Activated T-cell treated with anti-CD3 and anti-CD28 coated beads for 4 hours (primary cell): ENCODE measurements at places on chromosomes 7 and 10.

- no peak for DNase-seq
These were observed 401.9 kb downstream of the THSD7A start for GRCh38 chr7:11430112-11430511.

GRCh38 chr10:23013581-23014335, 81.6 kb upstream of the MSRB2 start:
- no peak for DNase-seq

DNA sequence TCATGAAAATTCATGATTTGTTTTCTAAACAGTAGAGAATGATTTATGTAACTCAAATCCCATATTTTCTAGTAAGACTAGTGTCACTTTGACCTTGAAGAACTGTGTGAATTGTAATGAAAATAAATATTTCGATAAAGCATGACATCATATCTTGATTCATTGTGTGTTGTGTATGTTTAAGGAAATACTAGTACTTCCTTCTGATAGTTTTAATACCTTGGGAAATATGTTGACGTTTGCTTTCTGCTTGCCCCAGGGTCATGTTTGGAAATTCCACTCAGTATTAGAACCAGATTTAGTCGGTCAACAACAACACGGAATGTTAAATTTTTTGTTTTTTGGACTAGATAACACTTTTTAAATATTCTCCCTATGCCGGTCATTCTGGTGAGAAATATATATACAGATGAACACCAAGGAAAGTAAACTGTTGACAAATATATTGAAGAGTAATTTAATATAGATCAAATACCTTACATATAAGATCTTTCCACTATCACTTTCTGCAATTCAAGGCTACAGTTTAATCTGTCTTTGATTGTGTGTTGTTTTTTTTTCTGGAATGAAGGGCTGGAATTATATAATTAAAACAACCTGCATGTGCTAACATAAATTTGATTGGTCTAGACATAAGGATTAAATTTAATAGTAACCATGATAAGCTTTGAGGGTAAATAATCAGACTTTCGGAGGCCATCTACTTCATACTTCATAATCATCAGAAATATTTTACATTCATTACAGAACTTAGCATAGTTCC, 126.2 kb downstream of the MDFIC start:
- DNase-seq, result no peak

- DNase-seq, result no peak
These were observed 28.1 kb downstream of the MCU start for GRCh38 chr10:72719941-72720592.

DNA sequence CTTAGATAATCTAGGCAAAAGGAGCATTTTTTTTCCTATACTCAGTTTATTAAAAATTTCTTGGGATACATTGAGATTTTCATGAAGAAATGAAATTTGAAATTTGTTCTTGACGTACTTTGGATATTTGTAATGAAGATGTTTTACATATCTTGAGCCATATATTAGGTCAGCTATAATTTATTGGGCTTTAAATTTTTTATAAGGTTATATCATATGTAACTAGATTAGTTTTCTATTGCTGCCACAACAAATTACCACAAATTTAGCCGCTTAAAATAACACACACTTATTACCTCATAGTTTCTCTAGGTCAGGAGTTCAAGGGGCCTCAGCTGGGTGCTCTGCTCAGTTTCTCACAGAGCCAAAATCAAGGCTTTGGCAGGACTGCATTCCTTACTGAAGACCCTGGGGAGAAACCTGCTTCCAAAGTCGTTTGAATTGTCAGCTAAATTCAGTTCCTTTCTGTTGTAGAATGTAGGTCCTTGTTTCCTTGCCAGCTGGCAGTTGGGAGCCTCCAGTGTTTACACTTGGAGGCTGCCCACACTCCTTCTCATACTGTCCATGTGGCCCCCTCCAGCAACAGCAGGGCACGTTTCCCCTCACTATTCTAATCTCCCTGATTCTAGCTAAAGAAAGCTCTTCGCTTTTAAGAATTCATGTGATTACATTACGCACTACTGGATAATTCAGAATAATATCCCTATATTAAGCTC, 42.6 kb upstream of the DNAH11 start:
- DNase-seq, result no peak

DNA sequence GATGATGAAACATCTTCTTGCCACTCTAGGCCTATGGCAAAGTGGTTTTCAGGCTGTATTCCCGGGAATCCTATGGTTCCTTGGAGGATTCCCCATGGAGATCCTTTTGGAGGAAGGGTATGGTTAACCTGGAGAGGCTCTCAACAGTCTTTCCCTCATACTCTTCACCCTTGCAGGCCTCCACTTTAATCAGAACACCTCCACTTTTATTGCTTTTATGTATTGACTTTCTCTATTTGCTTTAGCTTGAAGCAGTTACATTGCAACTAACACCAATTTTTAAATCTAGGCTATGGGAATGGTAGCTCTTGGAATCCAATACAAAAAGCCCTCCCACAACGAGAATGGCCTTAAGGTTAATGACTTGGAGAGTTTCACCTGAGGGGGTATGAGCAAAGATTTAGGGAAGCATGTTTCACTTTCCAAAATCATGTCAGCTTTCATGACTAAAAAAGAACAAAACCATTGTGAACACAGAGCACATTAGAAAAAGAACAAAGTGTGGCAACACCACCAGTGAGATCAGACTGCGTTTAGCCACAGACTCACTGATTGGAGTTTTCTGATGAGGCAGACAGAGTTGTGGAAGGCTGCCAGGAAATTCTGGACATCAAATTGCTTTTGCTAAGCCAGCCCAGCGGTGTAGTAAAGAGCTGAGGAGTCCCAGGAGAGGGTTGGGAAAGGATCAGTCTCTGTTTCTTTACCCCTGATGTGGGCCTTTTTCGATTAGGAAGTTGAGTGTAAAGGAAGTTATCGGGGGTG, 130.4 kb upstream of the BMPER start:
- no peak for DNase-seq
